Stimulated activated CD8-positive, alpha-beta memory T cell treated with anti-CD3 and anti-CD28 coated beads, Interleukin-12 subunit alpha, Interleukin-12 subunit beta, amount 100 ng/mL, for 1 hour (primary cell): ENCODE measurements at places on chromosomes 6 and 20.
A peak's percentile ranks its signal among the peaks of the same experiment; 100 is the strongest.

DNA sequence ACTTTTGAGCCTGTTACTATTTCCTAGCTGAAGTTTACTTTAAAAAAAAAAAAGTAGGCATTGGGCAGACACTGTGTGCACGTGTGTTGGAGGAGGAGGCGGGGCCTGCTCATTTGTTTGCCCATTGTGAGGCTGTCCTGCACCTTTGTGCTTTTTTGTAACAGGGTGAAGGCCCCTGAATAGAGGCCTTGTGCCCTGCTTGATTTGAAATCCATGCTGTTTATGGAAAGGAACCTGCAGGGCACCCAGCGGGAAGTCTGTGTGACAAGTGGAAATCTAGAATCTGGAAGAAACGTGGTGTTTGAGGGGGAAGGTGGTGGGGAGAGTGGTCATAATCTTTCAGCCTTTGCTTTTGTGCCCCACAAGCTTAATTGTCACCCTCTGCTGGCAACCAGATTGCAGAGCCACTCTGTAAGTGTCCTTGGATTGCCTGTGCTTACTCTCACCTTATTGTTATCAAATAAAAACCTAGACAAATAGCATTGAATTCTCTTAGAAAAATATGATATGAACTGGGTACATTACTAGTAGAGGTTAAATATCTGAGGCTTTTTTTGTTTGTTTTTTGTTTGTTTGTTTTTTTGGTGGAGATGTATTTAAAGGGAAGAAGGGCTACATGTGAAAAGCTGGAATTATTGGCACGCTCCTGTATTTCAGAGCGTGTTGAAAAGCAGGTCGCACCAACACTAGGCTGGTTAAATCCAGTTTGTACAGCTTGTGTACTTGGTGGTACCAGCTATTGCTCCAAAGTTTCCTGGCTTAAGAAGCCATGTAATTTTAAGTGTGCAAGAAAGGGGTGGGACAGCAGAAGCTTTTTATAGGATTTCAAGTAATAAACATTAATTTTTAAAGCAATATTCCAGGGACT, 156.3 kb downstream of the ARID1B start:
- DNase-seq, result no peak

DNA sequence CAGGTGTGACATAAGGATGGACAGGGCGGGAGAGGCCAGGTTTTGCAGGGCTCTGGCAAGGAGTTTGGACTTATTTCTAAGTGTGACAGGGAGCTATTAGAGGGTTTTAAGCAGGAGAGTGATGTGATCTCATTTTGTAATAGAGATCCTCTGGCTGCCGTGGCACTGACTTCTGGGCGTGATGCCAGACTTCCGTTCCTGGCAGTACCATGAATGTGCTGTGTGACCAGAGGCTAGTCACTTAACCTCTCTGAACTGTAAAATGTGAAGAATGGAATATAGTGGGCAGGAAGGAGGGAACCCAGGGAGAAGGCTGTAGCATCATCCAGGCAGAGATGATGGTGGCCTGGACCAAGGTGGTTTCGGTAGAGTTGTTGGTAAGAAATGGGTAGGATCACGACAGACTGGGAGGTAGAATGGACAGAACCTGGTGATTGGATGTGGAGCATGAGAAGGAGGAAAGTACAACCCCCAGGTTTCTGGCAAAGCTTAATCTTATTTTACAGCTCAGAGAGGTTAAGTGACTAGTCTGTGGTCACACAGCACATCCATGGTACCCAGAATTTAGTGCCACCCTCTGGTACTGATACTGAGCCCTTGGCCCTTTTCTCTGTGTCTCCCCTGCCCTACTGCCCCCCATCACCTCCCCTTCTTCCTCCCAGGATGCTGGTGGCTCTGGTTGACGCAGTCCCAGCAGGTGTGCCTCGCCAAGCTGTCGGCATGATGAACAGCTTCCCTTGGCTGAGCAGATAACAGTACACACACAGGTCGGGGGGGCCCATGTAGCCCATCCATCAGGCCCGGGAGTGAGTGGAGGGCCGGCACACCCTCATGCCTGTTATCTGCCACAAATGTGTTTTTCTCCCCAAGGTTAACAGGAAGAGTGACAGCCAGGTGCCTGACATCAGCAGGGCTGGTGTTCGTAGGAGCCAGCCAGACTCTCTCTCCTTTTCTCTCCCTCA, 52.9 kb upstream of the CTNNBL1 start:
- DNase-seq, result no peak

DNA sequence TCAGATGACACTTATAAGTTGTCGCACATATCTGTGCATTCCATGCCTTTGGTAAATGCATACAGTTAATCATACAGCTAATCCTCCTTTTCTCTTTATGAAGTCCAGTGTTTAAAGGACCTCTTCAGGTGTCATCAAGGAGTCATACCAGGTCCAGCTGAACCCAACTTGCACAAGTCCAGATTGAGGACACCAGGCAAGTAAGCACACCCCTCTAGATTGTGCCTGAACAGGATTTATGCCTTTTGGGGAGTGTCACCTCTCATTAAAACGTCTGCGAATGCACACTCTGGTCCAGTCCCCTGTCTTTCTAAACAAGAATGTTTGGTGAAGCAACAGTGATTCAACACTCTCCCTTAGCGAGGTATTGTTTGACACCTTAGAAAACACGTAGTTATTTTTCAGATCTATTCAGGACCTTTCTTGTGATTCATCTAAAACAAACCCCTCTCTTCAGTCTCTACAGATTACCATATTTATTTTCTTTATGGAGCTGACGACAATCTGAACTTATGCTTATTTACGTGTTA, 48.4 kb downstream of the C6orf15 start:
- no peak for DNase-seq

GRCh38 chr6:40806256-40806864, 219.2 kb upstream of the LRFN2 start:
- DNase-seq, result no peak

- no peak for DNase-seq
Measured at GRCh38 chr6:435441-436307, 44.1 kb downstream of the IRF4 start.

DNA sequence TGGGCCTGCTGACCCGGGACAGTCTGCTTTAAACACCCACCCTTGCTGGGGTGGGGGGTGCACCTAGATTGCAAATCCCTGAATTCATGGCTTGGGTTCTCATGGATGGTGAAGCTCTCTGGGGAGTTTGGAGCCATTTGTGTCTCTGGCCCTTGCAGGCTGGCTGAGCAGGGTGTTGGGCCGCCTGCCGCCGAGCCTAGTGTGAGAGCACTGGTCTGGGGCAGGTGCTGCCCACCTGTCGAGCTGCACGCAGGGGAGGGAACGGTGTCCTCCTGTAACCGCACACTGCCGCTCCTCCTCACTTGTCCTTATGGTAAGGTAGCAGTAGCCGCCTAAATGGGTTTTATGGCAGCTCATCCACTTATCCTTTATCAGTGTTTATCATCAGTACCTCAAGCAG, 143.9 kb downstream of the DTNBP1 start:
- no peak for DNase-seq

GRCh38 chr6:21589352-21590345, 3.9 kb upstream of the SOX4 start:
- peak; percentile 61 for DNase-seq

DNA sequence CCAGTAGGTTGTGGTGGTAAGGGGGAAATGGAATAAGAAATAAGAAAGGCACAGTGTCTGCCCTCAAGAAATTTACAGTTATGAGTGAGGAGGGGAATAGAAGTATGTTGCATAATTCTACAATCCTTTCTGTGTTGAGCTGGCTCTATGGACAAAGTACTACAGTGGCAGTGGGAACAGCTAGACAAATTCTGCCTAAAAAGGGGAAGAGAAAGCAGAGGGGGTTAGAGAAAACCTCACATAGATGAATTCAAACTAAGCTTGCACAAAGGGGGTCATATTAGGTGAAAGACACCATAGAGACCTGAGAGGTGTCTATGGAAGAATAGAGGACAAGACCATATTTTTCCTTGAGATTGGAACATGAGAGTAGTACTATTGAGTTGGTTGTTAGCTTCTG, 146.9 kb upstream of the VGLL2 start:
- no peak for DNase-seq

GRCh38 chr20:53950031-53950430, 120.4 kb downstream of the BCAS1 start:
- DNase-seq, result no peak

- no peak for DNase-seq
Measured at GRCh38 chr6:146014233-146014632, 14.6 kb upstream of the GRM1 start.

GRCh38 chr20:3875378-3875974, 13.7 kb upstream of the PANK2 start:
- DNase-seq, result no peak

DNA sequence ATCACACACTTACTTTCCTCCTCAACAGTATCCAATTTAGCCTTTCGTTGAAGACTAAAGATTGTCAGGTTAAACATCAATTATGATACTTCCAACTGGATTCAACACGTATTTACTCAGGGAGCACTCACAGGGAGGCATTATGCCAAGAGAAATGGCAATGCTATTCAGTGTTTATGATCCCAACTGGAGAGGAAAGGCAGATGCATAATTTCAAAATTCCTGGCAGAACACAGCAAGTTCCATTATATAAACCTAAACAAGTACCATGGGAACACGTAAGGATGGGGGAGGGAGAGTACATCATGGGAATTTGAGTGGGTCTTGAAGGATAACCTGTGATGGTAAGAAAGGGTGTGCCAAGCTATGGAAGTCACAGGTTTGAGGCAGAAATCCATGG, 112.7 kb downstream of the ISM1 start:
- DNase-seq, result no peak

GRCh38 chr6:106039897-106040592, 46.1 kb upstream of the PRDM1 start:
- DNase-seq, result no peak

DNA sequence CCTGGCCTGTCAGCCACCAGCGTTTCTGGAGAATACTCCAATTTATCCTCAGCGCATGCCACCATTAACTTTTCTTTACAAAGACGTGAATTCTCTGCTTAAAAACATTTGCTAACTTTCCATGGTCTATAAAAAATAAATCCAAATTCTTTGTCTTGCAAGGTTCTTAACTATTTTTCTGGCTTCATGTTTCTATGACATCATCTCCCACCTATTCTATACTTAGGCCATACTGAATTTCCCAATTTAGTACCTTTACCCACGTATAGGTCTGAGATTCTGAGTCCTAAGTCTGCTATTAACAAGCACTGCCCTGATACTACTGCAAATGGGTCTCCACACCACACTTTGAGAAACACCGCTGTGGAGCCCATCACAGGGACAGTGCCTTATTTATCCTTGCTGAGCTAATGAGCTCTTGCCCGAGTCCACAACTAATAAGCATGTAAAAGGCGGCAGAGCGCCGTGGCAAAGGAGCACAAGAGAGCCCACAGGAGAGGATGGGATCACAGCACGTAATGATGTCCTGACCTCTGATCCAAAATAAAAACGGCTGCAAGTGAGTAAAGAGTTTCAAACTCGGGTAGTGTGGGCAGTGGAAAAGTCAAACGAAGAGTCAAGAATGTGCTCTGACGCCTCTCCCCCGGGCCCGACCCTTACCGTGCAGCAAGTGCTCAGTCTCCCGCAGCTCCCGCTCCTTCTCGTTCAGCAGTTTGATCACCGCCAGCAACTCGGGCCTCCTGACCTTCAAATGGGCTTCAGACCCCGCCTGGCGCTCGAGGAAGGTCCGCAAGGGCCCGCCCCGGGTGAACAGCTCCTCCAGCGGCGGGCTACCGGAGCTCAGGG, 519 bp downstream of the MTRF1L start:
- DNase-seq, result no peak

DNA sequence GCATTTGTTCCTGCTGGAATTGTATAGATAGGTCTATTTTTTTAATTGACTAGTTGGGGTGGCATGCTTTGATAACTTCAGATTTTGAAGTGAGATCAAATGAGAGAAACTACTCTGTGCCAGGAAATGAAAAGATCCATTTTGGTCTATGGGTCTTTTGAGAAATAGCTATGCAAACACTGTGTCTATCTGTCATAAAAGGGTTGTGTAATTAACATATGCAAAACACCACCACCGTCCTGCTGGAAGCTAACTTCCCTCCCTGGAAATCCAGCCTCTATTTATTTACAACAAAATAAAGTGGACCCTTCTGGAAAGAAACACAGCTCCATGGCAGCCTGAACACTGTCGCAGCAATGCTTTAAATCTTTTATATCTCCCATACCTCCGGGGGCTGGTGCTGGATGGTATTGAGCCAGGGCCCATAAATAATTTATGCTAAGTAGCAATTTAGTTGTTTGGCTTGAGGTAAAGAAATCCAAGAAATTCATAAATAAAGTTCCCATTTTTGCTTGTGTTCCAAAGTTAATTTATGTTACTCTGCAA, 244.2 kb upstream of the POU3F2 start:
- no peak for DNase-seq

DNA sequence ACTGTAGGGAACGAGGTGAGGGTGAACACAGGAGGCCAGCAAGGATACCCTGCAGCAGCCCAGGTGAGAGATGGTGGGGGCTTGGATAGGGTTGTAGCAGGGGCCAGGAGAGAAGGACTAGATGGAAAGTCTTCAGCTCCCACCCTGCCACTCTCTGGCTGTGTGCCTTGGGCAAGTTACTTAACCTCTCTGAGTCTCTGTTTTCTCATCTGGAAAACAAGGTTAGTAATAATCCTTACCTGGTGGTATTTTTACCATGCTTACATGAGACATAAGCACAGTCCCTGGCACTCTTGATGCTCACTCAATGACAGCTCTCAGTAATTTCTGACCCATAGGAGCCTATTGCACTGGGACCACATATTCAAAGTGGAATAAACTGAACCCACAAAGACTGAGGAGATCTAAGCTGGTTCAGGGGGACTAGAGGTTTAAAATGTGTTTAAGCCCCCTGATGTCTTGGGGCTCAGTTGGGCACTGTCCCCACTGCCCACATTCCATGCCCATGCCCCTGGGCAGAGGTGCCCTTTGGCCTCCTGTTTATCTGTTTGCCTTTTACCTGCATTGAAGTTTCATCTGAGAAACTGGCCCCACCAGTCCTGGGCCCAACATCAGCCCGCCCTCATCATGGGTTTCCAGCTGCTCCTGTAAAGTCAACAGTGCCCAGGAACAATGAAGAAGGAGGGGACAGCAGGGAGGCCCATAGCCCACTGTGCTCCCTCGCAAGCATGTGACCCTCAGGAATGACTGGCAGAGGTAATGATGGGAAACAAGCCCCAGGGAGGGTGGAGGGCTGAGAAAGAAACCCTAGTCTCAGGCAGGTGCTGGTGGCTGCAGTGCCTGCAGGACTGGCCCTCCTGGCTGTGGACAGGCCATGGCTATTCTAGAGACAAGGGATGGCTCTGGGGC, 104.0 kb downstream of the VEGFA start:
- DNase-seq, result no peak

GRCh38 chr6:23170049-23170448, 600.7 kb downstream of the HDGFL1 start:
- DNase-seq, result no peak

- no peak for DNase-seq
Measured at GRCh38 chr6:13355043-13355945, 27.0 kb upstream of the TBC1D7 start.

DNA sequence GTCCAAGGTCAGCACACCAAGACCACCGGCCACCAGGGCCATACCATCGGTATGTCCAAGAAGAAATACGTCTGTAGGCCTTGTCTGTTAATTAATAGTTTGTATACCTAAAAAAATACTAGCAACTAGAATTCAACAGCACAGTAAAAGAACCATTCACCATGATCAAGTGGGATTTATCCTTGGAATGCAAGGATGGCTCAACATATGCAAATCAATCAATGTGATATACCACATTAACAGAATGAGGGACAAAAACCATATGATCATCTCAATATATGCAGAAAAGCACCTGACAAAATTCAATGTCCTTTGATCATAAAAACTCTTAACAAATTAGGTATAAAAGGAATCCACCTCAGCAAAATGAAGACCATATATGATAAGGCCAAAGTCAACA, 24.4 kb downstream of the RPP40 start:
- no peak for DNase-seq

GRCh38 chr20:16747291-16747811, 807 bp upstream of the OTOR start:
- DNase-seq, result no peak
